ENCODE measurements at places on chromosomes 6 and 20.

- DNase-seq: no peak
Observed at GRCh38 chr6:5278047-5278446, 16.7 kb downstream of the FARS2 start.

DNA sequence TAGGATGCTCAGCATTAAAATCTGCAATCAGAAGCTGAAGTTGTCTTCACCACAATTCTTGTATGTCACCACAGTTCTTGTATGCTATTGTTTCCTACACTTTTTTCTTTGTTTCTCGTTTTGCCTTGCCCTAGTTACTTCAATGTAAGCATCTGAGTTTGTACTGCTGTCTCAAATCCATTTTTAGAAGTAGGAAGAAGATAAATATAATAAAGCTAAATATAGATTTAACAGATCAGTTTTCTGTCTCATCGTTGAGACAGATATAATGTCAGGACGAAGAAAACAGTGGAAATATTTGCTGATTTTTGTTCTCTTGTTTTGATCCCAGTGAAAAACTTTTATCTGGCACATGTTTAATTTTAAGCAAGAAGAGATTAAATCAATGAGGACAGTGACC, 318.0 kb downstream of the QKI start:
- no peak for DNase-seq

DNA sequence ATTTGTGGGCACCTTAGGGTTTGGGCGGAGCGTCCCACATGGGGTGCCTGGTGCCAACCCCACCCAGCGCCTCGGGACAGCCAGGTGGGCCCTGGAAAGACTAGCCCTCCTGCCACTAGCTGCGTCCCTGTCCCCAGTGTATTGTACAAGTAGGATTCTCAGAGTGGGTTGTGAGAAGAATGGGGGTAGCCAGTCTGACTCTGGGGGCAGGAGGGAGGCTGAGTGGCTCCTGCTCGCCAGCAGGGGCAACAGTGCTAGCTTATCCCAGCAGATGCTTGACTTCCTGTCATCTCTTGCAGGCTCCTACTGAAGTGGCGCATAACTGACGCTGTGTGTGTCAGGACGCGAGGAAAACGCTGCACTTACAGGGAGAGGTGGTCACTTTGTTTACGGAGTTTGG, 9.3 kb downstream of the PSMA7 start:
- no peak for DNase-seq

- no peak for DNase-seq
Observed at GRCh38 chr6:131398176-131398575, 174.8 kb upstream of the ARG1 start.

GRCh38 chr6:24327756-24328155, 30.1 kb downstream of the DCDC2 start:
- DNase-seq: no peak

DNA sequence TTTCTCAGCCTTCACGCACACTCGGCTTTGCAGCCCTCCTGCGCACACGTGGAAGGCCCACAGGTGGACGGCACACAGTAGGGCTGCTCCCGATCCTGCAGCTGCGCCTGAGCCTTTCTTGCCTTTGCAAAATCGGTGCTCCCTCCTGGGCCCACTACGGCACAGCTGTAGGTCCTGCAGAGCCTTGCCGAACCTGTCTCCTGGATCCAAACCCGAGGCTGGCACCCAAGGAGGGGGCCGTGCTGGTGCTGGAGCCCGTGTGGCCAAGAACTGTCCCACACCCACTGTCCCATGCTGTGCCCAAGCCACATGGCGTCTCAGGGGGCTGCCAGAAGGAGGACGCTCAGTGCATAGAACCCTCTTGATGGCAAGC, 227.4 kb downstream of the TTLL2 start:
- DNase-seq: no peak

GRCh38 chr20:326645-327185, 1.4 kb downstream of the SOX12 start:
- DNase-seq: no peak

DNA sequence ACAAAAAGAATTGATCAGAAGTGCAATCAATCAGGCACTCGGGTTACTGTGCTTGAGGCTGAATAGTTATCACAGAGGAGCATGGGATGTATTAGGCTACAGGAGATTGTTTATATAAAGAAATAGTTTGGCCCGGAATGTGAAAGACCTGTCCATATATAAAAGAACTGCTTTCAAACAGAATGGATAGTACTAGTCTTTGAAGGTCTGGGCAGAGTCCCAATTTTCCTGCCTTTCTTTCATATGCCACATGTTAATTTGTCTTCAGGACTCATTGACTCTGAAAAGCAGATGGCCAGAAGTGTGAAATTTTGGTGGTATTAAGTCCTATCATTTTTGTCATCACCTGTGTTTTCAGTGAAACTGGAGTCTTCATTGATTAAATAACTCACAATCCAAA, 314.5 kb downstream of the EYA4 start:
- no peak for DNase-seq

DNA sequence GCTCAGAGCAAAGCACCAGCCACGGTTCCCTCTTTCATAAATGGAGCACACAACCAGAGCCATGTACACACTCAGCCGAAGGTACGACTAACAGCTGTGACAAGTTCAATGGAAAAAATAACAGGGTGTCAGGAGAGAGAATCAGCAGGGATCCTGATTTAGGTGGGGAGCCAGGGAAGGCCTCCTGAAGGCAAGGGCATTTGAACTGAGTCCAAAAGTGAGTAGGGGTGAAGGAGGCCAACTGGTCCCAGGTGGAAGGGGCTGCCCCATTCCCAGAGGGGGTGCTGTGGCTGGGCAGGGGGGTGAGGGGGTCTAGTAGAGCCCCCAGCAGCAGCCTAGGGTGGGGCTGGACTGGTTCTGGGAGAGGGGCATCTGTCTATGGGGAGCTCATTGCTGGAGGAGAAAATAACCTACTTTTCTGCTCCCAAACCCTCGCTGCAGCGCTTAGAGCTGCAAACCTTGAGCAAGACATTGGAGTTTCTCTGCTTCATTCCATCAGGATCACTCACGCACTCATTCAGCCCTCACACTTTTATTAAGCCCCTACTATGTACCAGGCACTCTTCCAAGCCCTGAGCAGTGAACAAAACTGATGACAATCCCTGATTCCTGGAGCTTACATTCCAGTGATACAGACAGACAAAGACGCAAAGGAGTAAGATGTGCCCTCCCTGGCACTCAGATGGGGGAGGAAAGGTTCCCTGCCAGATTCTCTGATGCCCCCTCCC, 113.5 kb downstream of the TOX2 start:
- no peak for DNase-seq

DNA sequence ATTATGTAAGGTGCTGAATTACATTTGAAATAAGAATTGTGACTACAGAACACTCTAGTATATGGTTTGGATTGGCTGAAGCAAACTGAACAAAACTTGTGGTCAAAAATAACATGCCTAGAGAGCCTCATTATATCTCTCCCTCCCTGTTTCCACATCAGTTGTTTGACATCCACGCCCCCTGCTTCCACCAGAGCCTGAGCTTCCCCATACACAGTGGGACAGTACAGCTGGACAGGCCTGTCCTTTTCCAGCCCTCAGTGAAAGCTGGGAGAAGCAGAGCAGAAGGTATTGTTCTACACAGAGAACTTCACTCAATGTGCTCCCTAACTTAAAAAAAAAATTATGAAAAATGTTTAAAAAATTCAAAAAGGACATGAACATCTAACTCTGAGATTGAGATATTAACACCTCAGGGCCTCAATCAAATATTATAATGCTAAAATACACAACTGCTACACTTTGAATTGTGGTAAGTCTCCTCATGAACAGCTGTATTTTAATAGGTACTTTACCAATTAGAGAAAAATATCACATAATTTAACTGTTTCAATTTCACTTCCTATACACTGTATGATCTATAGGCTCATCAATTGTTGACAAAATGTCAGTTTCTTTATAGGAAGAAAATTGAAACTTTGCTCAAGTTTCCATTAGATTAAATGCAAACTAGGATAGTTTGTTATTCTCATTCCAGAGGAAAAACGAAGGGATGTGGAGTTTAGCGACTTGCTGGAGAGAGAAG, 44.9 kb upstream of the SCML4 start:
- DNase-seq: no peak

GRCh38 chr20:63696628-63697356, at the start of gene TNFRSF6B:
TNFRSF6B (plus strand) TSS chr20:63696652; CDS start chr20:63696768, 116 bp downstream.
- DNase-seq: no peak

DNA sequence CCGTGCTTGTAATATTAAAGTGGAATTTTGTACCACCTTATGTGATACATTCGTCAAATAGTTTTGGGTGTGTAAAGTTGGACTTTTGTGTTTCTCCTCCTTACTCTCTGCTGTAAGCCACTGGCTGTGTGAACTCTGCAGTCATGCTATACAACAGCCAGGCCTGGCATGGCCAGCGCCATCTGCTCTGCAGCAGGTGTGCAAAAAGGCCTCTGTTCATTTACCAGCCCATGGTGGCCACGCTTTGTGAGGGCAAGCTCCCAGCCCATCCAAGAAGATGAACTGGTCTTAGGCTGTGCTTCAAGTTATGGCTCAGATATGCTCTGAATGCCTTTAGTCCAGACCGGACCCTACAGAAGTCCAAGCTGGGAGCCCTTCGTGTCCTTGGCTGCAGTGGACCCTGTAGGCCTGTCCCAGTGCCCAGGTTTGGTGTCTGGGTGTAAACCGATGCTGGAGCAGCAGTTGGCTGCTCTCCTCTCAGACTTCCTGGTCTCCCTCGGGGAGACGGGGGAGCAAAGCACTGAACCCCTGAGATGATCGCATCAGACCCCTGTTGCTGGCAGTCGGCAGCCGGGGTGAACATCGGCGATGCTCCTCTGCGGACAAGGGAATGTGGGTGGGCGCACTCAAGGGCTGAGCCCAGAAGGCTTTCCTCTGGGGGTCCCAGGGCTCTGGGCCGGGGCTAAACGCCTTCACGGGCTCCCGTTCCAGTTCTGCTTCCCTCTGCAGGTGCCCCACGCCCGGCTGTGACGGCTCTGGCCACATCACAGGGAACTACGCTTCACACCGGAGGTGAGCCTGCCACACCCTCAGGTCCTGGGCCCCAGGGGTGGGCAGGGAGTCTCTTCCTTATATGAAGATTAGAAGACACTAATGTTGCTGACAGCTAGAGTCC, 28.6 kb upstream of the PCMTD2 start:
- DNase-seq: no peak

DNA sequence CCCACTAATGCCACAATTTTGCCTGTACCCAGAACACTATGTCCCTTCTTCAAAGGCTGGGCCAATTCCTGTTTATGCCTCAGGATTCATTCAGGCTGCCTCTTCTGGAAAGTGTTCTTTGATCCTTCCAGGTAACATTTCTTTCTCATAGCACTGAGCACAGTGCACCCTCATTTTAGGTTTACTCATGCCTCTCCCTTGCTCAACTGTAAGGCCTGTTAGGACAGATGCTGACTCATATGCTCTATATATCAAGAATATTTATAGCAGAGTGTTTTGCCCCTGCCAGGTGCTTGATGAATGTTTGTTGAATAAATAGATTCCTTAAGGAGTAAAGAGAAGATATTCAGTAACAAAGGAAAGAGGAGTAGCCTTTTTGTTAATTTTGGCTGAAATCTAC, 263.9 kb downstream of the PHF3 start:
- DNase-seq: no peak
